ENCODE measurements at places on chromosomes 16 and 17.

DNA sequence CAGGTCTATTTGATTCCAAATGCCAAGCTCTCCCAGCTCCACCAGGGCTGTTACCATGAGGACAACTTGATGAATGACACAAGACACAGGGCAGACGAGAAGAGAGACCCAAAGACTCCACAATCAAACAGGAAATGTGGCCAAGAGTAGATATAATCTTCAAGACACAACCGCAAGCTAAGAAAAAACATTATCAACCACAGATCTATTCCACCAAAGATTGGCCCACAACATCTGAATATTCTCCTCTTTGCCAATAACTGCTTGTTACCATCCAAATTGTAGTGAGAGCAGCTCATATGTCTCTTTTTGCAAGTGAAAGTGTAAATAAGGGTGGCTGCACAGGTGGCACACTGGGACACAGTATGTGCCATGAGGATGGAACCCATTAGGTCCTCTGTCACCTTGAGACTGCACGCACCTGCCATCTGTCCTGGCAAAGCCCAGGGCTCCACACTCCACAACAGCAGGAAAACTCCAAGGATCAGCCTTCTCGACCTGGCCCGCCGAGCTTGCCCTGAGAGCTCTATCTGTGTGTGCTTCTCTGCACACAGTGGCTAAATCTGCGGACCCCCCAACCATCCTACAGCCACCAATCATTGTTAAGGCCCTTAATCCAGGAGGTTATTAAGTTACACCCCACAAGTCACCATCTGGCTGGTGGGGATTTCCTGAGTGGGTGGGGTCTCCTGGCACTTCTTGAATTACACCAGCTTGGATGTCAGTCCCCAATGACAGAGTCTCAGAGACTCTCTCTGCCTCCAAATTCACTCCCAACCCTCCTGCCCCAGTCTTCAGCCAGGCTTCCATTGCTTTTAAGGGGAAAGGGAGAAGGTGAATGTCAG lies 50.5 kb downstream of the DYNLRB2 start:
- no peak for DNase-seq

DNA sequence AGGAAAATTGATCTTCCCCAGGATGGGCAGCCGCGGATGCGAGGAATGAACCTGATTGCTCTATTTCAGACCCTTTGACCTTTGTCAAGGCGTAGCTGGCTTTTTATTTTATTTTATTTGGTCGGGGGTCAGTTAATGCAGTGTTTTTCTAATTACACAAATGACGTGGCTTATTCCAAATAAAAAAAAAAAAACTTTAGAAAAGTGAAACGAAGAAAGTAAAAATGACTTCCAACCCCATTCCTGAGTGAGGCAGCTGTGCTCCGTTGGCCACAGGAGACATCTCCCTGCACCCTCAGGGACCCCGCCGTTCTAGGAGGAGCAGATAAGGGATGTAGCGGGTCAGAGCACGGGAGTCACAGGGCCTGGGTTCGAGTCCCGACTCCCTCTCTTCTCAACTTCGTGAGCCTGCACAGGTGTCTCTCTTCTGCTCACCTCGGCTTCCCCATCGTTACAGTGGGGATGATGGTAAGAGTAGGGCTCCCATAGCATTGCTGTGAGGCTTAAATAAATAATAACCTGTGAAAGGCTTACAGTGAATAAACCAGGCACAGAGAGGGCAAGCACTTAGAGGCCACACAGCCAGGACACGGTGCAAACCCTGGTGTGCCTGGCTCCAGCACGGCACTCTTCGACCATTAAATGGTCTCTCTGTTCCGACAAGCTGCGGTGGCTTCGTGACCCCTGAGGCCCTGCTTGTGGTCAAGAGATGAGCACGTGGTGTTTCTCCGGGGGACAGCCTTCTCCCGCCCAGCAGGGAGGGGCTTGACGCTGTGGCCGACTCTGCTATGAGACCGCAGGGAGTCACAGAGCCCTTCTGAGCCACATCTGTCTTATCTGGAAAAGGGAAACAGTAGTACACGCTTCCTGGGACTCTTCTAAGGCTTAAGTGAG lies 10.2 kb downstream of the FOXF1 start:
- no peak for DNase-seq

DNA sequence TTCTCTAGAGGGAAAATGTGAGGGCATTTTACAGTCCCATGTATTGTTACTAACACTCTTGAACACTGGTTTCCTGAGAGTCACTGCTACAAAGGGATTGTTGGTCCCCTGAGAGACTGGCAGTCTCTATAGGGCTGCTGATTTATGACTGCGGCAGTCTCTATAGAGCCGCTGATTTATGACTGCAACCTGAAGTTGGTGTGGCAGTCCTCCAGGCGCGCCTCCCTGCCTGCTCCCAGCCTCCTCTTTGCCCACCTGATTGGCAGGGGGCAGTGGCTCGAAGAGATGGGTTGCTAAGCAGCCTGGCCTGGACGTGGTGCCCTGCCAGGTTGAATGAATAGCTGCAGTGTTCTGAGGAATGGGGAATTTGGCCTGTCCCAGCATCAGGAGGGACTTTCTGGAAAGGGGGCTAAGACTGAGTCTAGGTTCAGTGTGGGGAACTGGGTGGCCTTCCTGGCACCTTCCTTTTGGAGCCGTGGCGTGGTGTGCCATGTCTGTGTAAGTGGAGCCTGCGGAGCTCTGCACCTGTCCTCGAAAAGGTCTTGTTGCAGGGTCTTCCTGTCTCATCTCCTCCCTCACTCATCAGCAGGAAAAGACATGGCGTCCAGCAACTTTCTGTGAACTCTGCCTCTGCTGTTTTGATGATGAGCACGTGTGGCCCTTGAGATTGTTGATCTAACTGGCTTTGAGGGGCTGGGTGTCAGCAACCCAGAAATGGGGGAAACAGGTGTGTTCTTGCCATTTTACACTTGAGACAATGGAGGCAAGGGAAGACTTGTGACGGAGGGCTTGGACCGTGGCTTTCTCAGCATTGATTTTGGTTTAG lies 24.9 kb downstream of the SAP30BP start:
- no peak for DNase-seq

DNA sequence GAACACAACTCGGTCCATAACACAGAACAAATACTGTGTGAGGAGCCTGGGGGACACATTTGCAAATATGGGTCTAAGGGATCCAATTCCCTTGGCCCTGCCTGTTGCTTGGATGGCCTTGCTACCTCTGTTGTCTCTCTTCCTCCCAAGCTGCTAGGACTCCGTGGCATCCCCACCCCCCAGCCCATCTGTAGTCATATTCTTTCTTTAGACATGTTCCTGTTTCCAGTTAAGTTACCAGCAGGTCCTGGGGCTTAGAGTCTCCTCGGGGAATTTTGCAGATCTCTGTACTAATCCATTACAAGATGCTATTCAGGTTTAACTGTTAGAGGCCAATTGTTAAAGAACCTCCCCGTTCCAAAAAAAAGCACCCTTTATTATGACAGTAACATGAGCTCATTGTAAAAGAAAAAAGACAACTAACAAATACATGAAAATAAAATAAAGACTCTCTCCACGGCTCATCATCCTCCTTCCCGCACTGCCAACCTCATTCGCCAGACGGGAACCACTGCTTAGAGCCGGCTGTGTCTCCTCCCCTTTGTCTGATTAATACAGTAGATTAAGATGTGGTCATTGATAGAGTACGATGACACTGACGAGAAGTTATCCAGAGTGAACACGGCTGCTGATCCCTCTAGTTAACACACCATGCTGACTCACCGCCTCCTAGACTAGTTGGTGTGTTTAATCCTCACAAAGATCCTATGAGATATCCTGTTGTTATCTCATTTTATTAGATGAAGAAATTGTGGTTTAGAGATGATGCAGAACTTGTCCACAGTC lies 22.2 kb downstream of the HS3ST4 start:
- no peak for DNase-seq

DNA sequence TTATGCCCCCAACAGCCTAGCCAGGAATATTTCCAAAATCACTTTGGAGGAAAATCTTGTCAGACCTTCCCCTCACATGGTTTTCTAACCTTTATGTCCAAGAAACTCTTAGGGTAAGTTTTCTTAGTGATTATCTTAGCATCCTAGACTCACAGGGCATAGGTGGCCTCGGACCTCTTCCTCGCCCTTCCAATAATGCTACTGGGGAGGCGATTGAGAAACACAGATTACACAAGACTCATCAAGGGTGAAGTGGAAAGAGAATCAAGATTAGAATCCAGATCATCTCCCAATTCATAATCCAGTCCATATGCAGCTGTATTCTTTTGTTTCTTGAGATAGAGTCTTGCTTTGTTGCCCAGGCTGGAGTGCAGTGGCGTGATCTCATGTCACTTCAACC lies 358.4 kb upstream of the CDH5 start:
- DNase-seq, result no peak

DNA sequence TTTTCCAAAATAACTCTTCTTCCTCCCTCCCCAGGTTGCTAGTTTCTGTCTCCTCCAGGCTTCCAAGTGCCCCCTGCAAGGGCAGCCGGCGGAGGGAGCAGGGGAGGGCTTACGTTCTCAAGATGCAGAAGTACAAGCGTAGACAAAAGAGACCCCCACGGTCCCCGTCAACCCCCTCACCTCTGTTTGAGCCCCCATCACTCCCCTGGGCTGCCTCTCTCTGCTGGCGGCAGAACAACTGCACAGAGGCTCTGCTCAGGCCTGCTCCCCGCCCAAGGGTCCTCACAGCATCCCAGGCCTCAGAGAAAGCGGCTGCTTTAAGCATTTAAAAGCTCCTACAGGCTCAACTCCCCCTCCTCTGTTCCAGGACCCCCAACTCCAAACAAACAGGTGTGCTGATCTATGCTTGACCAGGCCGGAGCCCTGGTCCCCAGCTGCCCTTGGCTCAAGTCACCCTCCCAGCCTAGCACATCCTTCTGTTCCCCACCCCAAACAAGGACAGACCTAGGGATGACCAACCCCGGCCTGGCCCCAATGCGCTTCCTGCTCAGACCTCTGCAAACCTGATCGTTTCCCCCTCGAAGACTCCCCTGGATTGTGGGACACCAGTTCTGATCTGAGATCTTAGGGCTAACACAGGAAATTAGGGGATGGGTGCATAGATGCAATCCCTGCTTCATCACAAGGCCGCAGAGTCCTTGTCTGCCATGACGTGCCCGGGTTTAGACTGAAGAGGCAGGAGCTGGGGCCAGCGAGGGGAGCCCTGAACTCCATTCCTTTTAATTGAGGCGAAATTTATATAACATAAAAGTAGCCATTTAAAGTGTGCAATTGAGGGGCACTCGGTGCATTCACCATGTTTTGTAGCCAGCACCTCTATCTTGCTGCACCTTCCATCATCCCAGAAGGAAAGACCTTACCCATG lies 17.2 kb upstream of the RBFOX3 start:
- no peak for DNase-seq

DNA sequence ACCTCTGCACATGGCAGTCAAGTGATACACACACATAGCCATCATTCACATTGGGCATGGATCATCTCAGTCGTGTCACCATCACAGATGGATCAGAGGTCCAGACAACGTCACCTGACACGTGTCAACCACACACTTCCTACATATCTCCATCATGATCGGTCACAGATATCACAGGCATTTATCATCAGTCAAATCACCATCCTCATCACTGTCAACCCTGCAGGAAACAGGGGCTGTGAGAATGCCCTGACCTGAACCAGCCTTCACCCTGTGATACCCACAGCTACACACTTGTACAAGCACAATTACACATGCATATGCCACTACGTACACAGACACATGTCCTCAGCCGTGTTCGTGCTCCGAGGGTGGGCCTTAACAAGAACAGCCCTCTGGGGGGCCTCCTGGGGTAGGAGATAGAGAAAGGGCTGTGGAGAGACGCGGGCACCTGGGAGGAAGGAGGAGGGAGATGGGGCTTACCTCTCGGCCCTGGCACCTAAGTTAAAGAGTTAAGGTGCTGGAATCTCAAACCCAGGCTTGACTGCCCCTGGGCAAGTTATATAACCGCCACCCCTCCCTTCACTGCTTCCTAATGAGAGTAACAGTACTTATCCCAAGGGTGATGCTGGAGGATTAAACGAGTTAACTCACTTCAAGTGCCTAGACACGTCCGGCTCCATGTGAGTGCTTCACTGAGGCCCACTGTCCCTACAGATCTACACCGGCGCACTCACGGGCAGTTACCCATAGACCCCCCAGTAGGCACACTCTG lies 1.1 kb downstream of the SLC12A4 start:
- DNase-seq, result no peak

- DNase-seq, result no peak
Observed at GRCh38 chr17:27049104-27049784, 244.7 kb upstream of the WSB1 start.

- DNase-seq, result no peak
Observed at GRCh38 chr16:89114159-89114981, 20.7 kb downstream of the ACSF3 start.

DNA sequence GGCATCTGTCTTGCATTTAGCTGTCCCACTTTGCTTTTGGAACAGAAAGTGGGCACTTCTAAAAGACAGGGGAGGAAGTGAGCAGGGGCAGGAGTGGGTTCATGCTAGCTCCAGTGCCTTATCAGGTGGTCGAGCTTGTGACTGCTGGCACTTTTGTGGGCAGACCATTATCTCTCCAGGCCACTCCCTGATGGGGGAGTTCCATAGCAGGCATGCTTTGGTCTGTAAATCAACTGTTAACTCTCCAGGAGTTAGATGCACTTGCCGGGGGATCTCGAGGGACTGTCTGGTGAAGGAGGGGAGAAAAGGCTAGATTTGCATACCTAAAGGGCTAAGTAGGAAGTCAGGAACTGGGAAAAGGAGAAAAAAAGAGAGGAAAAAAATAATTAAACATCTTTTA lies 9.3 kb upstream of the CARD14 start:
- no peak for DNase-seq

GRCh38 chr16:2333772-2334379 lies 6.7 kb downstream of the ABCA3 start:
- no peak for DNase-seq

DNA sequence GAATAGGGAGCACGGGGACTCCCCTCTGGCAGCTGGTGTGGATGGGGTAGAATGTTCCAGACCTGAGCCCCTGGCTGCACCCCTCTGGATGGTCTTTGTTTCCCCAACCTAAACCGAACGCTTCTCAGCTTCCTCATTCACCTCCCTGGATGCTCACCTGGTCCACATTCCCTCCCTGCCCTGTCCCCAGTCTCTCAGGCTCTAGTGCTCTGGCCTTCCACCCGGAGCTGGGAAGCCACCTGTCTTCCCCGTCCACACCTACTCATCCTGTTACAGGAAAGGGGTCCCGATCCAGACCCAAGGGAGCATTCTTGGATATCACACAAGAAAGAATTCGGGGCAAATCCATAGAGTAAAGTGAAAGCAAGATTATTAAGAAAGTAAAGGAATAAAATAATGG lies 73.5 kb downstream of the CYLD start:
- no peak for DNase-seq

Measured in forelimb muscle (tissue), 1 donor.